ENCODE measurements at places on chromosomes 4 and X.

DNA sequence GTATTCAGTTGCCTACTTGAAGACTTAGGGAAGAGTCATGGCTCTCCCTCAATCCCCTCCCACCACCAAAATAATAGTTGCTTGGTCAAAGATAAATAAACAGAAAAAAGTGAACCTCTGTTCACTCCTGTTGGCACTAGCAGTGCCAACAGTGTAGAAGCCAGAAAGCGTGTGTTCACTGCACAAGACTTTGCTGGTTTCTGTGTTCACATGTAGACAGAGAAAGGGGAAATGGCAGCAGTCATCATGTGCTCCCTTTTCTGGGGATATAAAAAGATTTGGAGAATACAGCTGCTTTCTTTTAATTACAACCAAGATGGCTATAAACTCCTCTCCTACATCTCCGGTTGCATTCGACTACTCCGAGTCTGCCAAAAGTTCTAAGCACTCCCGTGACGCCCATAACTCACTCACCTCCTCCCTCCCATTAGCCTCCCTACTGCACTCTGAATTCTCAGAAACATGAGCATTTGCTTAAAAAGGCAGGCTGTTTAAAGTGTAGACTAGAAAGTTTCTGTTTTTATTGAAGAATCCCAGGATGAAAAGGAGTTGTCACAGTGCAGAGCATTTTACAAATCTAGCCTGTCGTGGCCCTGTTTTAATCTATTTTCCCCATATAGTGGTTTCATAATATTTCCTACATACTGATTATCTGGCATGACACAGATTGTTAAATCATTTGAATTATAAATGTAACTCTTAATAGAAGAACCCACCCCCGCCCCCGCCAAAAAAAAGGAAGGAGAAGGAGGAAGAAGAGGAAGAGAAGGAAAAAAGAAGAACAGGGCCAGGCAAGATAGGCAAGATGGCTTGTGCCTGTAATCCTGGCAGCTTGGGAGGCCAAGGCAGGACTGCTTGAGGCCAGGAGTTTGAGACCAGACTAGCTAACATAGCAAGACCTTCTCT, 16.7 kb downstream of the LGI2 start:
- DNase-seq: no peak

- DNase-seq: no peak
Measured at GRCh38 chrX:129876771-129877305, 29.1 kb upstream of the UTP14A start.

DNA sequence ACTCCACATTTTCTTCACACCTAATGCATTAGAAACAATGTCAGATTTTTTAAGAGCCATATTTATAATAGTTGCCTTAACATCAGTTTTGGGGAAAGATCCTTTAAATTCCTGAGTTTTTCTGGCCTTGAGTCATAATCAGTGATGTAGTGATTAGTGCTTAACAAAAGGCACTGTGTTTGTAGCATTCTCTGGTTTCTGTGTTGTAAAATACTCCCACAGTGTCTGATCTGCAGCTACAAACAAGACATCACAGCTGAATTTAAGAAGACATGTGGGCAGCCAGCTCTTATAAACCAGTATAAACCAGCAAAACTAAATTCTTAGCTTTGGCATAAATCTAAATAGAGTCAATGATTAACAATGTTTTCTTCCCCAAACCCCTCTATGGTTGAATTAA, 233.8 kb downstream of the FSTL5 start:
- DNase-seq: no peak

DNA sequence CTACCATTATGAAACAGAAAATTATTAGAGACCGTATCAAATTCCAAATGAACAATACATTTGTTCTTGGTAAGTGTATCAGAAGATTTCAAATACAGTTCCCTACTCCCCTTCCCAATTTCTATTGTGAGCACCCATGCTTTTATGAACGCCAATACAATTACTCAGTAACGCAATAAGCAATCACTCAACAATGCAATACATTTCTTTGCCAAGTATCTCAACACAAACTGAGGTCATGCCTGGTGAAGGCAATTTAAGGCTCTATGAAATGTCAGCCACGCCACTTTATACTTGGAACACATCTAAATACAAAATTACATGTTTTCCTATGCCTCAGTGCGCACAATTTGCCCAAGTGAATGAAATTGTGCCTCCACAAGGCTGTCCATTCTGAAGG, 712 bp downstream of the PNPLA4 start:
- no peak for DNase-seq

GRCh38 chr4:143728166-143728565, 27.7 kb upstream of the FREM3 start:
- DNase-seq: no peak

DNA sequence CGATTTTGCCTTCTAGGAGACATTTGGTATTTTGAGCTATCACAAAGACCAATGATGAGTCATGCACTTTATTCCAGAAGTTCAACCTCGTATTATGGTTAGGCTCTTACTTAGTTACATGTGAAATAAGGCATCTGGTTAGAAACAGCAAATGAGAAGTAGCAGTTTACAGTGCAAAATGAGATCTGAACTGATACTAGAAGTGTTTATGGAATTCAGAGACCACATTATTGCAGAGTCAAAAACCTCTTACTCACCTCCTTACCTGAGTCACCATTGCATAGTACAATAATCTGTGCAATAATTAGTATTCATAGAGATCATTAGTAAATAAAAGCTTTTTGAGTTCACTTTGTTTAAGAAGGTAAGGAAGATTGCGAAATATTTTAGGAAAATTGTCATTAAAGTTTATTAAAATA, 38.7 kb downstream of the SEC24B start:
- DNase-seq: no peak

- no peak for DNase-seq
Measured at GRCh38 chr4:109764789-109765402, 35.0 kb upstream of the PLA2G12A start.

- DNase-seq: no peak
Measured at GRCh38 chrX:55008571-55009358, 8.6 kb downstream of the APEX2 start.

DNA sequence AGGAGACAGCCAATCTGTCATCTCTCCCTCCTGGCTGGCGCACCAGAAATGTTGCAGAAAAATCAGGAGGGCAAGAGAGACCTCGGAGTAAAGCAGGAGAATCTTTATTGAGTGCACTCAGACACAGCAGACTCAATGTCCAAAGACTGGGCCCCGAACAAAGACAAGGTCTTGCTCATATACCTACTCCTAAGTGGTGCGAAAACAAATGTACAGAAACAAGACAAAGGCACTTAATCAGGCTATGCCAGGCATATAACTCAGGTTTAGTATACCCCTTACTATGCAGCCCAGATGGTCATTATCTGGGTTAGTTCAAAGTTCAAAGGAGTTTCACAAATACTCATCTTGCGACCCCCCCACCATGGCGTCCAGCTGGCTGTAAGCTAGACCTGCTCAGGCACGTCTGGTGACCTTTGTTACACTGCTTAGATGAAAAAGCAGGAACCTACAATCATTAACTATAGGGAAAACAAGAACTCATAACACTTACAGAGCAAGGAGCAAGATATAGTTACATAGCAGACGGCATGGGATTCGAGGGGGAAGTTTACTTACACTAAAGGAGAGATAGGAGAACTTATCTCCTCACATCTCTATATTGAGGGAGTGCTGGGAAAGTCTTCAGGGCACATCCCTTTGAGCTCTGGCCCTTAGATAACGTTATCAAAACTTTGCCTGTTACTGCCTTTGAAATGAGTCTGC, 27.5 kb downstream of the SULT1E1 start:
- no peak for DNase-seq

DNA sequence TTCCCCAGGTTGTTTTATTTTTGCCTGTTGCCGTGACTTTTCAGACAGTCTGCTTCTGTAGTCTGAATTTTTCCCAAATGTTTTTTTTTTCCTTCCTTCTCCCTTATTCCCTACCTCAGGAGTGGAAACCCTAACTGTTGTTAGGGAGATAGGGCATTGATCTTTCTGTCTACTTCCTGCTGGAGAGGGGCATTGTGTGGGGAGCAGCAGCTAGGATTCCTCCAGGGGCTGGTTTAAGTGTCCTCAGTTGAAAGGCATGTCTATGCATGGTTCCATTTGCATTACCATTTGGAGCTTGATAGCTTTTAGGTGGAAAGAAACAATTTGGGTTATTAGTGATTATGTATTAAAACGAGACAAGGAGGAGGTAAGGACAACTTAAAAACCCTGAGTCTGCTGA, 383.9 kb downstream of the DCAF12L2 start:
- no peak for DNase-seq

GRCh38 chrX:130758072-130758471, 144.9 kb downstream of the ENOX2 start:
- no peak for DNase-seq

DNA sequence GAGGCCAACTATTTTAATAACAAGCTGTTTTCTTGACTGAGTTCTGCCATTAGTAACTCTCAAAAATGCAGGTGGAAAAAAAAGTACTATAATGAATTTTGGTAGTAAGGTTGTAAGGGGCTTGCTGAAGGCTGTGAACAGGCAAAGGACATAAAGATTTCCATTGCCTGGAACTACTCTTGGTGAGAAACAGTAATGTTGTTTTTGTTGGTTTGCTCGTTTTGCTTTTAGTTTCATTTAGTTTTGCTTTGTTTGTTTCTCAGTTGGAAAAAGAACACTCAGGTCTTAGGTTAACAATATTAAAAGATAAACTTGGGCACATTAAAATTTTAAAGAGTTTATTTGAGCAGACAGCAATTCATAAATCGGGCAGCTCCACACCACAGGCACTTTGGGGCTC, 824.5 kb upstream of the HTR2C start:
- no peak for DNase-seq

- DNase-seq: no peak
Measured at GRCh38 chr4:60683973-60684372, 516.2 kb upstream of the ADGRL3 start.

DNA sequence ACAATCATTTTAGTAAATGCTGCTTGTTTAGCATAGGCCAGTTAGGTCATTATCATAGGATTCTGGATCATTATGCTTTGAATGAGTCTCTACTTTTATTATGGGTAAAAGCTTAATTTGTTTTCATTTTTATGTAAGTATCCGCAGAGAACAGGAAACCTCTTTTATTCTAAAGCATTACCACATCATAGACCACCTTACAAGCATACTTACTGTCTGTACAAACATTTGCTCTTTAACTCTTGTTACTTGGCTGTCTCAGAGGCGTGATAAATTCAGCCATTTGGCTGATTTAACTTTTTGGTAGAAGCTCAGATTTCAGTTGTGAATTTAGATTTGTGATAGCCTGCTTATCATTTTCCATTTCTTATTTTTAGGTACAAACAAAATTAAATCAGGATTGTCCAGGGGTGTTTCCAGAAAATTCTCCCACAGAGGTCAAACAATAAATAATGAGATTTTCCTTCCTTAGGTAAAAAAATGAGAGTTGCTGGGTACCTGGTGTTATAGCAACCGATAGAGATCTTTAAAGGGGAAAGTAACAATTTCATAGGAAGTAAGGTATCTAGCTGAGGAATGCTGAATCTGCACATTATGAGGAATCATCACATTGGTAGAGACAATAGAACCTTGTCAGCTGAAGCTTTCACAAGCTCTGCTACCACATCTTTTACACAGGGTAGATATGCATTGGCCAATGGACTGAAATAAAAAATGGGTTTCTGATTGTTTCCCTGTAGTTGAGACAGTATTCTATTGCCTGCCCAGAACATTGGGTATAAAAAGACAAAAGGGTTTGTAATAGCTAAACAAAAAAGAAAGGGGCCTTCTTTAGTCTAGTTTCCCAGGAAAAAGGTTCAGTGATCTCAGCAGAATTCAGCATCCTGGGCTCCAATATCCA, 62.5 kb downstream of the NDNF start:
- DNase-seq: peak; percentile 18

DNA sequence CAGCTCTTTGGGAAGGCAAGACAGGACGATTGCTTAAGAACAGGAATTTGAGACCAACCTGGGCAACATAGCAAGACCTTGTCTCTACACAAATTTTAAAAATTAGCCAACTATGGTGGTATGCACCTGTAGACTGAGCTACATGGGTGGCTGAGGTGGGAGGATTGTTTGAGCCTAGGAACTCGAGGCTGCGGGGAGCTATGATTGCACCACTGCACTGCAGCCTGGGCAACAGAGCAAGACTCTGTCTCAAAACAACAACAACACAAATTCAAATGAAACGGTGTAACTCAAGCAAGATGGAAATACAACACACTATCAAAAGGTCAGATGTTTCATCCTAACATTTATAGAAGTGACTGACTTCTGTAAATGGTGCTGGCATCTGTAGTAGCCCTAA, 37.1 kb downstream of the XG start:
- DNase-seq: no peak

DNA sequence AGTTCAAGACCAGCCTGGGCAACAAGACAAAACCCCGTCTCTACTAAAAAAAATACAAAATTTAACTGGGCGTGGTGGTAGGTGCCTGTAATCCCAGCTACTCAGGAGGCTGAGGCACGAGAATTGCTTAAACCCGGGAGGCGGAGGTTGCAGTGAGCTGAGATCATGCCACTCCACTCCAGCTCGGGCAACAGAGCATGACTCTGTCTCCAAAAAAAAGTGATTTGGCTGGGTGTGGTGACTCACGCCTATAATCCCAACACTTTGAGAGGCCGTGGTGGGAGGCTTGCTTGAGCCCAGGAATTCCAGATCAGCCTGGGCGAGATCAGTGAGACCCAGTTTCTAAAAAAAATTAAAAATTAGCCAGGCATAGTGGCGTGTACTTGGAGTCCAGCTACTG, 4.1 kb downstream of the OPHN1 start:
- DNase-seq: no peak

DNA sequence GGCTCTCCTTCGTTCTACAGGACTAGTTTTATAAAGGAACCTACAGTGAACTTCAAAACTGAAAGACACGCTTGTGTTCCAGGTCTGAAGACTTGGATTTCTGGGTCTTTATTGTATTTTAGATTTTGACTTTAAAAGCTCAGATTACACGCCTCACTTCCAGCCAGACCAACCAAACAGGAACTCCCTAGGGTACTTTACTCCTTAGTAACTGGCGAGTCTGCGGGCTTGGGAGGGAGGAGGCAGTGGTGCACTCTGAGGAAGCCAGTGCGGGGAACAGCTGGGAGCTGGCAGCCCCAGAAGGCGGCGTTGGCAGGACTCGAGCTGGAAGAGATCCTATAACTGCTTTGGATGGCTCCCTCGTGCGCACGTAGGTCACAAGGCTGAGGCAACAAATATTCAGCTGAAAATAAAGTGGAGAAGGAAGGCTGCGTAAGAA, 391 bp upstream of the PHKA1 start:
- no peak for DNase-seq

DNA sequence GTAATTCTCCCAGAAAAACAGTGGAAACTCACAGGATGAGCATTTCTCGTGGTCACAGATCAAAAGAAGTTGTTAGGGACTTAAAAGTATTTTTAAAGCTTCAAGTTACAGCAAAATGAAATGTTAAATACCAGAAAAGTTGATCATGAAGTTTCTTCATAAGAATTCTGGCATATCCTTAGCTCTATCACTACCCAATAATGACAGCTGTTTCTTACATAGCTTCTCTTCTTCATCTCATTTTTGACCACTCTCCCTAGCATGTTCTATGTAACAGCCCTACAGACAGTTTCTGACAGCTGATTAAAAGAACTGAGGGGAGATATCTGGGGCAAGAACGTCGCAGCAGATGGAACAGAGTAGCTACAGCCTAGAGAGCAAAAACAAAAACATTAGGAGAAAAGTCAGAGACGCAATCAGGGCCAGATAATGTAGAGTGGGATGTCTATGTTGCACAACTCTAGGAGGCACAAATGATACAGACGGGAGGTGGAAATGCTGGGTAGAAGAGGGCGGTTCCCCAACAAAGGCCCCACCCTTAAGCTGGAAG, 108.7 kb downstream of the CORIN start:
- DNase-seq: no peak

GRCh38 chrX:12480956-12481355, 310.3 kb upstream of the PRPS2 start:
- no peak for DNase-seq
